ENCODE measurements at places on chromosomes 1 and 21.

DNA sequence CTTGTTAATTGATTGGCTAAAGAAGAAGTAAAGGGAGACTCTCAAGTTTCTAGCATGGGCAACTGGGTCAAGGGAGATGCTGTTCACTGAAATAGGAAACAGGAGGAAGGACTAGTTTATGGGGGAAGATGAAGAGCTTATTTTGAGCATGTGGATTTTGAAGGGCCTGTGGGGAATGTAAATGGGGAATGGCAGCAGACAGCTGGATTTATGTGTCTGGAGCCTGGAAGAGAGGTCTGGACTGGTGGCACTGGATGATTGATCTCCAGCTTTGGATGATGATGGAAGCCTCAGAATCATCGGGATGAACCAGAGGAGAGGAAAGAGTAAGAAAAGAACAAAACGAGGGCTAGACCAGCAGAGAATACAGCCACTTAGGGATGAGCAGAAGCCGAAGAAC lies 54.9 kb upstream of the ENAH start:
- DNase-seq, result no peak

DNA sequence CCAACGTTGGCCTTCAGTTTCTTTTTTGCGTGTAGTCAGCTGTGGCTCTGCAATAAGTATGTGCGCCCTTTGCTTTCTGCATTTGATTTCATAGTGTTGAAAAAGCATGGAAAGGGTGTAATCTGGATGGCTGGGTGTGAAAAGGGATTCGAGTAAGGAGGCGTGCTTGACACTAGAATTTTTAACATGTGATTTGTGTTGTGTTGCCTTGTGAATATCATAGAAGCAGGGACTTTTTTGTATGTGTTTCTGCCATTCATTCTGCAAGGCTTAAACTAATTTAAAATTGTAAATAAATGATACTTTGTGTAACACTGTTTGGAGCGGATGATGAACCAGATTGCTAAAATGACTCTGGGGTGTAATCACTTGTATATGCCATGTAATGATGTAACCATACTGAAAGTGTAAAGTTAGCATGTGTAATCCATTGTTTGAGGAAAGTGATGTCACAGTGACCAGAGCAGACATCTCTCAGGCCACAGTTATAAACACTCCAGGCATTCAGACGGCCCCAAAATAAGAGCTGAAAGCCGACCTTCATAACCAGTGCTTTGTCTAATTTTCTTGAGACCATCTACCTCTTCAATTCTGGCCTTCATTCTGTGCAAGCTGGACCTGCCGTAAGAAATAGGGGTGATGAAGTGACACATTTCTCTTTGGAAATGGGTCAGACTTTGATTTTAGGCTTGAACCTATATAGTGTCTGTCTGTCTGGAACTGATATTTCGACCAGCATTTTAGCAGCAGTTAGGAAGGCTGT lies 618 bp downstream of the SH3BGR start:
- DNase-seq, result no peak

GRCh38 chr1:6827630-6828165 lies 42.4 kb downstream of the CAMTA1 start:
- DNase-seq, result no peak

- no peak for DNase-seq
These were observed 19.9 kb downstream of the SAMSN1 start for GRCh38 chr21:14526199-14526598.

DNA sequence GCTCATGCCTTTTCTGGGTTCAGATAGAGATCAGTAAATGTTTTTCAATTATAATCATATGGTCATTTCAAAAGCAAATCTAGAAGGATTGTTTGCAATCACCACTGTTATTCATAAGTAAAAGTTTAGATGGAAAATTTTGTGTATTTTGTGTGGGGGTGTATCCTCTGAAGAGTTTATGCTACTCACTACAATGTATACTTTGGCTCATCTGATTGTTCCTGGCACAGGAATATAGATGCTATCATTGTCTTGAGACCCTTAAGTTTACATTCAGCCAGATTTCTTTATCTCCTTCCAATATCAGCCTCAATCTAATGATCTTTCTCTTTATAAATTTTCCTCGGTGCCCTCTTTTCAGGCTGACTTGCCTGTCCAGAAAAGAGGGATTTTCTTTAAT lies 33.0 kb downstream of the ADAMTS1 start:
- DNase-seq, result no peak

DNA sequence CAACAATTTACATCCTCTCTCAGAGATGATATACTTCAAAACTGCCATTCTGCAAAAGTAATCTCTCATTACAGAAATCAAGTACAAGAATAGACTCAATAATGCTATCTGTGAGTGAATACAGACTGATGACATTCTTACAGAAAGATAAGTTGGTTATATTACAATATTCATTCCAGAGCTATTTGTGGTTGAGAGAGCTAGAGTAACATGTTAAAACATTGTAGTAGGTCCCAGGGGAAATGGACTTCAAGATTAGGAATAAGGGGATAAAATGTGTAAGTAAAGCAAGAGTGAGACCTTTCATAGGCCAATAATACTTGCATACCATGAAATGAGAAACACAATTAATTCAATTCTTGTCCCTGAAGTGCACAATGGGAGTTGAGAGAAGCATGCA lies 1.5 kb downstream of the F13B start:
- no peak for DNase-seq

DNA sequence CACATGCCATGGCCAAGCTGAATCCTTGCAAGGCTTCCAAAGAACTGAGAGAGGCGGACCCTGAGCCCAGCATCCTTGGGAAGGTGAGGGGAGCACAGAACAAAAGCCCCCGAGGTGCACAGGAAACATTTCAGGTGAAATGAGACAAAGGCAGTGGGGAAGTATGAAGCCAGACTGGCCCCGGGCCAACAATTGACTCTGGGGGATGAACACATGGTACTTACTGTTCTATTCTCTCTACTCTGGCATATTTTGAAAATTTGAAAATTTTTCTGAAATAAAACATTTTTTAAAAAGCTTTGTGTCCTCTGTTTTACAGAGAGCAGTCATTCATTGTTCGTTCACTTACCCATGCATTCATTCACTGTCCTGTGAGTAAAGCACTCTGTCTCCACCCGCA lies 77.7 kb downstream of the GRIK3 start:
- no peak for DNase-seq

DNA sequence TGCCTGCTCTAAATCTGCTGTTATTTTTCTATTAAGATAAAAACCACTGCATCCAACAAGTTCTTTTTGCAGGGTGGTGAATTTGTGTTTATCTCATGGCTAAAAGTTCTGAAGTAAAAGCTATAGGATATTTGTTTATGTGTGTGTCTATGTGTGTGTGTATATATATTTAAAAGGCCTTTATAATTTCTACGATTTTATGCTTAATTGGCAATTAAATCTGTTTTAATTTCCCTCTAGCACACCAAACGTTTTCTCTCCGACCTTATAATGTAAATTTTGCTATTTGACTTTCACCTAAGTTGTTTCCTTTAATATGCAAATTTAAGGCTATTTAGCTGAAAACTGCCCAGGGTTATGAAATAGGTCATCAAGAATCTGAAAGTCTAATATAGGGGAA lies 19.8 kb upstream of the HPDL start:
- DNase-seq, result no peak

- DNase-seq, result no peak
These were observed 34.2 kb upstream of the GPR137B start for GRCh38 chr1:236108027-236108648.

- DNase-seq, result no peak
These were observed 31.7 kb downstream of the ZP4 start for GRCh38 chr1:237858992-237859391.
